ENCODE measurements at places on chromosomes 7 and 10.

DNA sequence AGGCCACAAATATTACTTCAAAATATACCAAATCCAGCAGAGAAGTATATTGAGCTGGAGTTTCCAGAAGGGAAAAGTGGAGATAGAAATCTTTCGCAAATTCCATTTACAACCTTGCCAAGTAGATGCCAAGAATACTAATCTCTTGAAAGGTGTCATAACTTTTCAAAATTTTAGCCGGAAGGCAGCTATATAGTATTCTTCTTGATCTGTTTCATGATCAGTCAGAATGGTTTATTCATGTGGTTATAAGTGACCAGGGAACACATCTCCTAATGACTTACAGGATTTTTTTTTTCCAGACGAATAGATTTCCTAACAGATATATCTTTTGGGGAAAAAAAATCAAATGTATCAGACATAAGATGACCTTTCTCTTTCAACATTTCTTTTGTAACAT, 270.7 kb downstream of the TSPAN12 start:
- DNase-seq: no peak

DNA sequence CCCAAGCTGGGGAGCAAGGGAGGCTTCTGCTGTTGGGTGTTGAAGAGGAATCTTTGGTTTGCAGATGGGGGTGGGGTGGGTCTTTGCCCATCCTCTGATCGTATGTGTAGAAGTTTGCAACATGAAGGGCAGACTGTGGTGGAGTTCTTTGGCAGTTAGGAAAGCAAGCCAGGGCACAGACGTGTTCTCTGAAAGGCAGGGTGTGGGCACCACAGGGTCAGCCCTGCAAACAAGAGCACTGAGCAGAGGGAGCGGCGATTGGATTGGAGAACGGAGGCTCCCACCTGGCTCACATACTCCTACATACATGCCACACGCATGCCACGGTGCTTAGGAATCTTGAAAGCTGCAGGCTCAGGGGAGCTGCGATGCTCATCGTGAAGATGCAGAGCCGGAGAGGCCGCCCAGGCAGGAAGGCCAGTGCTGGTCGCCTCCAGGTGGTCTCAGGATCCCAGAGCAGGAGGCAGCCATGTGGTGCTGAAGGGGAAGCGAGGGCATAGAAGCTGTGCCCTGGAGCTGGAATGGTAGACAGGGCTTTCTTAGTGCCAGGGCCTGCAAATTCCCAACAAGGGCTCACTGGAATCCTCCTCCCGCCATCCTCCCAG, 149.0 kb downstream of the MGMT start:
- no peak for DNase-seq

DNA sequence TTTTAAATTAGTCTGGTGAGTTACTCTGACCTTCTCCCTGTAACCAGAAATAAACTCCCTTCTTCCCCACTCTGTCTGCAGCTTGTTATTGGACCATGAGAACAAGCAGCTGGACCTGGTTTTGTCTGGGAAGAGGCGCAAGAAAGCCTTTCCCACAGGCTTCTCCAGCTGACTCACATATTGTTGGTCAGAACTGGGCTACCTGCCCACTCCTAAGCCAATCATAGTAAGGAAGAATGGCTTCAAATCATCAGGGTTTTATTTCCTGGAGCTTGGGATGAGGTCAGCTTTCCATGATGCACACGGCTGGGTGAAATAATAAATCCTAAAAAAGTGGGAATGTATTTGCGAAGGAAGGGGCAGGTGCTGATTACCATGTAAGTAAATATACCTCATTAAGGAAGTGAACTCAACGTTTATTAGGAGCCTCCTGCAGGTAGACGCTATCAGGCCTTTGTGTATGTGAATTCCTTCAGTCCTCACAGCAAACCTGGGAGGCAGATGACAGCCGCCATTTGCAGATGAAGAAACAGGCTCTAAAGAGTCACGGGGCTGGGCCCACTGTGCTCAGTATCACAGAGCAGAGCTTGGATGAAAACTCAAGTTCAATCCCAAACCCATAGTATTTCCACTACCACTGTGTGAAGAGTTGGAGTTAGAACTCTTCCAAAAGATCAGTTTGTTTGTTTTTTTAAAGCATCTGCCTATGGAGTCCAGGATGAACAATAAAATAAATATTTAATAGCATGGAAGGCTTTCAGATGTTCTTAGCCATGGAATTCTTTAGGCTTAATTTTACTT, 32.8 kb downstream of the IL15RA start:
- DNase-seq: peak; percentile 95

DNA sequence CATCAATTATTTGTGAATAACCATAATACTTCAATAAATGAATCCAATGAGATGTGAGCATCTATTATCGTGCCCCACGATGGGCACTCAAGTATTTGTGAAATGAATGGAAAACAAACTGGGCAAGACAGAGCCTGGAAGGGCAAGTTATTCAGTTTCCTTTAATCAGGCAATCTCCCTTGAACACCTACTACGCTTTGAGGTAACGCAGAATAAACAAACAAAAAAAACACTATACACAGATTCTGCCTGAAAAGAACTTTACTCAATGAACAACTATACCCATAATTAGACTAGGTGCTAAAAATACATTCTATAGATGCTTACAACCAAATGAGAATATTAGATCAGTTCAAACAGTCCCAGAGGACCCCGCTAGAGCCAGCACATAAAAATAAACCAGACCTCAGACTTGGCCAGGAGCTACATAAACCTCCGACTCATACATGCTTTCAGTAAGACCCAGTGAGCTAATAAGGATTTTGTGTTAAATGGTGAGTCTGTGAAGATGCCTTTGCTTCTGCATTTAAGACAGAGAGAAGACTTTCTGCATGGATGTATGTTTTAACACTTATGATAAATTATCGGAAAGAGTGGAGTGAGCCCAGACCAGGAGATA, 121.3 kb downstream of the MPP7 start:
- DNase-seq: no peak

- DNase-seq: no peak
Measured at GRCh38 chr7:48964074-48964473, 39.7 kb downstream of the CDC14C start.

GRCh38 chr7:124449896-124450295, 315.7 kb downstream of the GPR37 start:
- DNase-seq: no peak

GRCh38 chr10:114283091-114283490, 44.0 kb downstream of the VWA2 start:
- no peak for DNase-seq

- no peak for DNase-seq
Measured at GRCh38 chr10:130300608-130301020, 164.4 kb downstream of the GLRX3 start.

DNA sequence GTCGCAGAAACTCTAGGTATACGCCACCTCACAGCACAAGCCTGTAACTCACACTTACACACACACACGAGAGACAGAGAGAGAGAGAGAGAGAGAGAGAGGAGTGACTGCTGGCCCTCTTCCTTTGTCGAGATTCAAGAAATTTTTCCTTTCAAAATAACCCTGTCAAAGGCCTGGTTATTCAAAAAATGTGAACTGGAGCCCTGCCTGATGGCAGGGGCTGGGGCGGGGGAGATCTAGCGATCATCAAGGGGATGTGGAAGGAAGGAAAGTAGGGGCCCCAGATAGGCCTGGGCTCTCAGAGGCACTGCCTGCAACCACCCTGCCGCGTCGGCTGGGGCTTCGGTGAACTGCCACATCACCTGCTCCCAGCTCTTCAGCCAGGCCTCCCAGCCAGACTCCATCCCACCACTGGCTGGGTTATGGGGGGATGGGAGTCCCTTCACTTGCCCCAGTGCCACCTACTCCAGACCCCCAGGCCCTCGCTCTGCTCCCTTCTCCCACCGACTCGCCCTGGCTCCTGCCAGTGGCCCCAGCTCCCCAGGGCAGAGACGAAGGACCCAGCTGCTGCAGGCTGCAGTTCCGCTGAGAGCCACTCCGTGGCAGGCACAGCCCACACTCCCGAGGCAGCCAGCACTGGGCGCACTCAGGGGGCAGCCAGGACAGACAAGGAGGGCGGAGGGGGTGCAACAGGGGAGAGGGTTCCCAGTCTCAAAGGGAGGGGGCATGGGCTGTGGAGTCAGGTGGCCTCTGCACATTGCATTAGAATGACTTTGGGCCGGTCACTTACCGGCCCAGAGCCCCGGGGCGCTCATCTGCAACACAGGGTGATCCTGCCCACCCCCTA, 15.3 kb downstream of the KCNH2 start:
- no peak for DNase-seq

DNA sequence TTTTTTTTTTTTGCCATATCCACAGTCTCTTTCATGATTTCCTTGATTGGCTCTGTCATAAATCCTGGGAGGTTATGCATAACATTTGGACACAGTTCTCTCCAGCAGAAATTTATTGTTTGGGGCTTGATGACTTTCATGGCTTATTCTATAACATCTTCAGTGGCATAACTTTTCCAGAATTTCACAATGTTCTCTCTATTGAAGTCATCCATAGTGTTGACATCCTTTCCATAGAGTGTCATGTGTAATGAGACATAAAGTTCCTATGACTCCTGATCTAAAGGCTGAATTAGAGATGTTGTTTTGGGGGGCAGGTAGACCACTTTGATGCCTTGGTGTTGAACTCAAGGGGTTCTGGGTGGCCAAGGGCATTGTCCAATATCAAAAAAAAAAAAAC, 36.7 kb upstream of the STK17A start:
- DNase-seq: no peak

DNA sequence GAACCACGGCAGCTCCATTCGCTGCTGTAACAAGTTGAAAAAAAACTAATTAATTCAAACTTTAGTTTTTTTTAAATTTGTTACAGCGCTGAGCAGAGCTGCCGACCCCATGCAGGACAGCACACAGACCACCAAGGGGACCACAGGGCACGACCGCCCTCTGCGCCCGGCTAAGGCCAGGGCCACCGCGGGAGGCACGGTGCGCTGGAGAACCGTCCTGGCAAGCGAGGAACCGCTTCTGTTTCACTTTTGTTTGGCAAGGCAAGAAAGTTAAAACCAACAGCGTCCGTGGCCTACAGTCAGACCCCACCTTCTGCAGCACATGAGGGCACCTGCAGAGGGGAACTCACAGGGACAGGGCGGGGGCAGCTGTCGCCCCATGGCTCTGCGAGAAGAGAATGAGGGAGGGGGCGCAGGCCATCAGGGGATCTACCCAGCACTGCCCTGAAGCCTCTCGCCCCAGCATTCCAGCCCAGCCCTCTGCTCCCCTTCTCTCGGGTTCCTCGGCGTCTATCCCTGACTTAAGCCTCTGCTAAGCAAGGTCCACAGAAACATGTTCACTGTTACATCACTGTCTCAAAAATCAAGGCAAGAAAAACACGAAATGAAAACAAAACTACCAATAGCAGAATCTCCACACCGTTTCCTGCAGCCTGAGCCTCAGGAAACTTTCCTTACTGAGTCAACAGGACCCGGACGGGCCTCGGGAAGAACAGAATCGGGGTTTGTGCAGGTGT, 204.4 kb downstream of the DIP2C start:
- DNase-seq: peak; percentile 25

DNA sequence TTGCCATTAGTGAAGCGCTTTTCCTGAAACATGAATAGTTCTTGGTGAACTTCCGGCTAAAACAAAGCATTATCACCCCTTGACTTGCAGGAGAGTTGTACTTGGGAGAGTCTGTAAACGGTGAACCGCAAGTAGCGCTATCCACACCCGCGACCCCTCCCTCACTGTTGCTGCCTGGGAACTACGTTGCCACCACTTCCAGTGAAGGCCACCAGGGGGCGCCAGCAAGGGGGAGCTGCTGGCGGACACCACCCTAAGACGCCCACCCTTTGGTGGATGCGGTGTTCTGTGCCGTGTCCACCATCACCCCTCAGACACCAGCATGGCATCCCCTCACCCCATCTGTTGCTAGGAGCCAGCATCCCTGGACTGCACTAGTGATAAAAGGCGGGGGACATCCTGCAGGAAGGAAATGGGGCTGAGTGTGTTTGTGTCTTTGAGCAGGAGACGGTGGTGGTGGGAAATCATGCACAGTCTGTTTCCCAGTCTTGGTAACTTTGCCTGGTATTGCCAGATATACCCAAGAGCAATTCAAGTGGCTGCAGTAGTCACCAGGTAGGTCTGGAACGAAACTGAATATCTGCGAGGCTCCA, 298.2 kb downstream of the FRMD4A start:
- DNase-seq: no peak

DNA sequence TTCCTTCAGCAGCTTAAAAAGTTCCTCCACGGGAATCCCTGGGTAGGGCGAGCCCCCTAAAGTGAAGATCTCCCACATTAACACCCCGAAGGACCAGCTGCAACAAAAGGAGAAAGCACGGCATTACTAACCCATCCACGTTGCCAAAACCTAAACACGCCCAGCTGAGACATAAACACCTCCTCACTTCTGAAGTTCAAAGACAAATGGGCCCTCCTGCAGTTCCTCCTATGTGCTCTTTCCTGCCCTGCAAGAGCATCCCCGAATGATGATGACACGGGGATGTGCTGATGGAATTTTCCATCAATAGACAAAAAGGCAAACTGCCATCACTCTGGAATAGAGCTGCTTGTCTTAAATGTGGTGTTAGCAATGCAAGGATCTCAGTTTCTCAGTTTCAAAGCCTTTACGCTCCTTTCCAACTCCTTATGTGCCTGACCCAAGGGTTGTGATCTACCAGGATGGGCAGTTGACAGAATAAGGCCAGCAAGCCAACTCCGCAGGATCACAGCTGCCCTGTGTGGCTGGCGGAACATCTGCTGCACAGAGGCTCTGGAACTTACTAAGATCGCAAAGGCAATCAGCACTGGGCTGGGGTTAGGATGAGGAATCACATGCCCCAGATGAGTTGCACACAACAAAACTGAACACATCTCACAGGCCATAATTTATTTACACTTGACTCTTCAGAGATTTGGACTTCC, 112.7 kb downstream of the FGFR2 start:
- no peak for DNase-seq

DNA sequence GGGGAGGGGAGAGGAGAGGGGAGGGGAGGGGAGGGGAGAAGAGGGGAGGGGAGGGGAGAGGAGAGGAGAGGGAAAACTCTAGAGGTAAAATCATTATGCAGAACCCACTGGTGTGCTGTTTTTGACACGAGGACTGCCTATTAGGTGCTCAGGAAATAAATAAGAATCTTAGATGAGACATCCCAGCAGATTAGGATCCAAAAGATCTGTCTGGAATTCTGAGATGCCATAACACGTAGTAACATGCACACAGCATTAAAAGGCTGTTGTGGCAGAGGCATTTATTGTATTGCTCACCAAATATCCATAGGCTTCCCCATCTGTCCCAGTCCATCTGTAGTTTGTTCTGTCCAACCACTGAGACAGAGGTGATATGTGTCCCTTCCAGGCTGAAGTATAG, 40.8 kb upstream of the KMT2E start:
- DNase-seq: peak; percentile 76

DNA sequence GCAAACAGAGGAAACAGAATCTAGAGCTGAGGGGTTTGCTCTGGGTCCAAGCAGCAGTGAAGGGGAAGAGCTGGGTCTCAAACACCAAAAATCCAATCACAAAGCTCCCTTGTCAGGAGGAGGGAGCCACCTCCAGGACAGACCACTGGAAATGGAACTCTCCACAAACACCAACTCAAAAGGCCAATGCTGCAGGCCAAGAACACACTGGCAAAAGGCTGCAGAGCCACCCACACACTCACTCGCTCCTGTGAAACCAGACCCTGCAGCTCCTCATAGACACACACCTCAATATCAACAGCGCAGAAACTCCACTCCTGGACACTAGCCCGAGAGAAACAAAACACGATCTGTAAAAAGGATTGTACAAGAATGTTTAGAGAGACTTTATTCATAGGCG, 213.5 kb downstream of the PTPRN2 start:
- no peak for DNase-seq

GRCh38 chr10:29022513-29022912, 266.4 kb upstream of the LYZL1 start:
- DNase-seq: no peak

GRCh38 chr10:102919992-102920739, 2.1 kb downstream of the CNNM2 start:
- DNase-seq: no peak
